ENCODE measurements at places on chromosomes 1 and 21.

GRCh38 chr1:205585835-205586785, 45.7 kb downstream of the ELK4 start:
- no peak for DNase-seq

DNA sequence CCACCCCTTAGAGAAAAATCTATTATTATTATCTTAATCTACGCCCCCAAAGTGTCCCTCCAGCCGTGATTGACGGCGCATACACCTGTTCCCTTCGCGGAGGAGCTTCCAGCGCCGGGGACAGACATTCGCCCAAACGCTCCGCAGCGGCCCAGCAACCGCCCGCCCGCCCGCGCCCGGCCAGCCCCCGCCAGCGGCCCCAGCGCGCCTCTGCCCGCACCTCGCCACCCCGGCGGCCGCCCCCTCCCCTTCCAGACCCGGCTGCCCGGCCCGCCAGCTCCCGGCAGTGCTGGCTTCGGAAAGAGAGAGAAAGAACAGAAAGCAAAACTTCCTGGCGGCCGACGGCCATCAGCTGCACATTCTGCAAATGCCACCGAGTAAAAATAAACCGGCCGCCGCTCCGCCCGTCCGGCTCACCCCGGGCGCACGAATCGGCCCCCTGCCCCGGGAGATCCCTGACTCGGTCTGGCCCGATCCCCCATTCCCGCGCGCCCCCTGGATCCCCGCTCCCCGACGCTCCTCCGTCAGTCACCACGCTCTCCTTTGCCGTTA, 1.6 kb downstream of the CASZ1 start:
- DNase-seq: no peak

- no peak for DNase-seq
Observed at GRCh38 chr1:235586413-235586812, 63.2 kb downstream of the GNG4 start.

- DNase-seq: peak; percentile 51
Observed at GRCh38 chr1:41315146-41315822, 46.0 kb upstream of the FOXO6 start.

DNA sequence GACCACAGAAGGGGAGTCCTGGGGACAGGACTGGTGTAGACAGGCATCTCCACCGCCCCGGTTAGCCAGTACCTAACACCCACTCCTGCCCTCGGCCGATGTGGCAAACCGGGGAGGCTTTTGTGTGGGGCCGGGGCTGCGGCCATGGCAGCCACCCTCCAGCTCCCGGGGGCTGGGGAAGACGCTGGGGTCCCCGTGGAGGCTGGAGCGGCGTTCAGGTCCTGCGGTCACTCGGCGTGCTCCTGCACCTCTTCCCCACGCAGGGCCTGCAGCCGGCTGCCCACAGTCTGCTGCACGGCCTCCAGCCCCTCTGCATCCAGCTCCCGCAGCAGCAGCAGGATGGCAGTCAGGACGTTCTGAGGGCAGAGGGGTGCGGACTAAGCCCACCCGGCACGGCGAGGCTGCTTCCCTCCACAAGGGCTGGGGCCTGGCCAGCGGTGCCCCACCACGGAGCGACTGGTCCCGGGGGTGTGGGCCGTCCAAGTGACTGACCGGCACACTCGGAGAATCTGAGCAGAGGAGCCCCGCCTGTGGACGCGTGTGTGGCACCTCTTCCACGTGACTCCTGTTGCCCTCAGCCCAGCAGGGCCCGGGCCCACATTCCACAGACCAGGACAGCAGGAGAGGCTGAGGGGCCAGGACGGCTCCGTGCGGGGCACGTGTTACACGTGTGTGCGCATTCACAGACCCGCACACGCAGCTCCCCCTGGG, 9.1 kb downstream of the CFAP410 start:
- DNase-seq: no peak

DNA sequence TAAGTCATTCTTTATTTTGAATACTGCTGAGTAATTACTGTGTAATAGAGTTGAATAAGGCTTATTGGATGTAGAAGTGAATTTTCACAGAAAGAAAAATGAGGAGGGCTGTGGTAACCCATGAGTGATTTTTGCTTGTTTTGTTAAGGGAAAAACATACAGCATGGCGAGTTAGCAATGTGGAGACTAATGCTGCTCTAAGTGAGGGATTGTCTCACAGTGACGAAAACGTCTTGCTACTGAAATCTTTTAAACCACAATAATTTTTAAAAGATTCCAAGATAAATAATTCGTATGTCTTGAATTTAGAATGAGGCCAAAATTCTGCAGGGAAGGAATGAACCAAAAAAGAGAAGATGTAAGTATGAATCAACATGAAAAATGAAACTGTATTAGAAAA, 16.2 kb upstream of the PLA2G4A start:
- no peak for DNase-seq

GRCh38 chr21:44618504-44618903, 6.6 kb downstream of the KRTAP10-8 start:
- no peak for DNase-seq

GRCh38 chr21:38297871-38298270, 41.1 kb downstream of the KCNJ15 start:
- DNase-seq: no peak
